Right cardiac atrium (tissue), 5 donors: ENCODE measurements at places on chromosomes 5 and 9. TPM values are rescaled to one million over a fixed set of nuclear protein-coding genes. Genes with fewer than 3 reads are reported as not detected.

DNA sequence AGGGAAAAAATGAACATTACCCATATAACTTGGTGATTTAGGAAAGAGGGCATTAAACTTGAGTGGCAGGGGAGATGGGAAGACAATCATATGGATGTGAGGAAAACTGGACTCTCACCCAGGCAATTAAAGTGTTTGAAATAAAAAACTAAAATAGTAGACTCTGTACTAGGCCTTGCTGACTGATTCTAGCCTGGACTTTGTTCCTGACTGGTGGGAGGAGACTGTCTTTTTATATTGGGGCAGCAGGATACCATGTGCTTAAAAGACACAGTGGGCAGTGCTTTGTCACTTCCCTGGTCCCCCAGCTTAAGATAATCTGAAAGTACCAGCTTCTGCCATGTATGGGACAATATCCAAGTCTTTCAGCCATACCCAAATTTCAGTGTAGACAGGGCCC, 107.0 kb downstream of the ACTL7B start:
- no peak for DNase-seq

GRCh38 chr9:127955294-127956015, 17.8 kb upstream of the DPM2 start:
- DNase-seq: peak; percentile 63

DNA sequence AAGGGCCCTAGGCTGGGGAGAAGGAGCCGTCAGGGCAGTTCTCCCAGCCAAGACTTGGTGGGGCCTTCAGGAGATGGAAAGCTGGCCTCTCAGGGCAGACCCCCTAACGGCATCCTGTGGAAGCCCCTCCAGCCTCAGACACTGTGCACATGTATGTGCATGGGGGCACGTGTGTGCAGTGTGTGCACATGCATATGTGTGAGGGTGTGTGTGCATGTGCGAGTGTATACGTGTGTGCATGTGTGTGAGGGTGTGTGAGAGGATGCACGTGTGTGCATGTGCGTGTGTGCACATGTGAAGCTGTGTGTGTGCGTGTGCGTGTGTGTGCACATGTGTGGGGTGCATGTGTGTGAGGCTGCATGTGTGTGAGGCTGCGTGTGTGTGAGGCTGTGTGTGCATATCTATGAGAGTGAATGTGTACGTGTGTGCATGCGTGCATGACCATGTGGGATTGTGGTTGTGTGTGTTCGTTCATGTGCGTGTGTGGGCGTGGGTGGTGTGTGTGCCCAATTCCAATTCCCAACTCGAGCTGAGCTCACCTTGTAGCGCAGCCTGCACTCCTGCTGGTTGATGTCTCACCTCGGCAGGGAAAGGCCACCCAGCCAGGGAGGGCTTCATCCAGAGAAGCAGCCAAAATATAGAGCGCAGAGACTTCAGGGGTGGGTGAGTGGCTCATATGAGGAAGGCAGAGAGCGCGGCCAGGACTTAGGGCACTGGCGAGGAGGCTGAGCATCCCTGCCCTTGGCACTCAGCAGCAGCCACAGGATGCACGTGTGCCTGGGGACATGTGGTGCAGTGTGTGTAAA, 142.7 kb upstream of the PPP1R26 start:
- peak; percentile 18 for DNase-seq

DNA sequence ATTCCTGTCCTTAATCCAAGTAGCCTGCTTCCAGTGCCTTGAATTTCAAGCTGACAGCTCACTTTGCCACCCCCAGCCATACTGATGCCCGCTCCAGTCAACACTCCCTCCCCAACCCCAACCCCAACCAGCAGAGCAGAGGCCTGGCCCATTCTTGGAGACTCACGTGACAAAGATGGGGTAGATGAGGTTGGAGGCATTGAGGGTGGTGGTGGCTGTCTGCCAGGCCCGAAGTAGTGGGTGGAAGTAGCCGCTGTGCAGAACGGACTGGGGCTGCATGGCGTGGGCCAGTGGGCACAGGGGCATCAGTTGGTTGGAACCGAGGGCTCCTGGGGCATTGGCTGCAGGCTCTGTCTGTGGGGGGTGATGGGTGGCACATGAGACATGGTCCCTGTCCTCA, 7.8 kb downstream of the ALAD start:
- no peak for DNase-seq

DNA sequence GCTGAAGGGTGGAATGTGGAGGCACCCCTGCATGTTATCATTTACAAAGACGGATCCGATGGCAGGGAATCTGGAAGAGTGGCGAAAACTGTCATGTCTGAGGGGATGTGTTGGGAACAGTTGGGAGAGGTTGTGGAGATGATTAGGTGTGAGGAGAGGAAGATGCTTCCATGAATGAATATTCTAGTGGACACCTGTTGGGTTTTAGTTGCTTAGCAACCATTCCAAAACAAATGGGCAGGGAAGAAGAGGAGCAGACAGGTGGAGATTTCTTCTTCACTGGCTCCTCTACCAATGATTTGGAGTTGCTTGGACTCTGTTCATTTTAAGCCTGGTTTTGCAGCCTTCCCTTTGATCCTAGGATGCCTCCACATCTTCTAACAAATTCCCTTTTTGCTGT, 465.3 kb upstream of the CLINT1 start:
- no peak for DNase-seq

DNA sequence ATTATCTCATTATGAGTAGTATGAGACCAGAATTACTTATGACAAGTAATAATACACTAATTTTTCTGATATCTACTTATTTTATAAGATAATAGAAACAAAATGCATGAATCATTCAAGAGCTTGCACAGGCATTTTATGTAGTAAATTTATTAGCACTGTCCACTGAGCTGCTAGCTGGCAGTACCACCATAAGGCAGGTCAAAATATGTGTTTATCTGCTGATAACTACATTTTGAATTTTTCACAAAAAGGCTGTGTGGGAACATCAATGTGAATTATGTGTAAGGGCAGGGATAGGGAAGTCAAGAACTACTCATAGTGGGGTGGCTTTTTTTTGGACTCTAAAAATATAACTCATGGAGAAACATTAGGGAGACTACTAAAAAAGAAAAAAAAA, 249.6 kb downstream of the PAPPA start:
- no peak for DNase-seq

DNA sequence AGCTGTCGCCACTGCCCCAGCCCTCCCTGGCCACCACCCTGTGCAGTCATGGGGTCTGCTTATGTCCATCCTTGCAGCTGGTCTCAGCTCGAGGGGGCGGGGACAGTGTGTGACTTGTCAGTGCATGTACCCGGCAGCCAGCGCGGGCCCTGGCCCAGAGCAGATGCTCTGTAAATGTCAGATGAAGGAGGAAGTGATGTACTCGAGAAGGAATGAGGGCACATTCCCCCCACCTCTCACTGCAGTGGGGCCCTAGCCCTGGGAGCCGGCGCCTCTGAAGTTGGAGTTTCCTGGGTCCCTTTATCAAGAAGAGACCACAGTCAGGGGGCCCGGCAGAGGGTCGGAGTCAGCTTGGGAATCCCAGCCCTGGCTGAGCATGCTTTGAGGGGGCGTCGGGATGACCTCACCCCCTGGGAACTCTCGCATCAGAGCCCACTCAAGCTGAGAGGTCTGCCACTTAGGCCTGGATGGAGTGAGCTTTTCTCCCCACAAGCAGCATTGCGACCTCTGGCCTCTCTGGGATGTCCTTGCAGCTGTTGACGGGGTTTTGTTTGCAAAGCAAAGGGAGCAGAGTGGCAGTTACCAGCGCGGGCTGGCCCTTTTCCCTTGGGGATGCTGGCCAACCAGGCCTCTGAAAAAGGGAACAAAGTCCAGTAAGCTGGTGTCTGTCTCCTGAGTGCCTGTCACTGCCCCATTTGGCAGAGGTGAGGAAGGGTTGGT, 19.0 kb downstream of the NEURL1B start:
- DNase-seq: peak; percentile 95

- no peak for DNase-seq
Measured at GRCh38 chr9:75545287-75545686, 345.2 kb upstream of the PCSK5 start.

Gene GABBR2
- total RNA-seq: not detected

Gene GNAQ
- total RNA-seq: 16.4 TPM

Gene ASS1
- total RNA-seq: 60.4 TPM
